ENCODE measurements at places on chromosomes 11 and 22.

GRCh38 chr11:1392111-1392510 lies 2.4 kb downstream of the BRSK2 start:
- DNase-seq: no peak

DNA sequence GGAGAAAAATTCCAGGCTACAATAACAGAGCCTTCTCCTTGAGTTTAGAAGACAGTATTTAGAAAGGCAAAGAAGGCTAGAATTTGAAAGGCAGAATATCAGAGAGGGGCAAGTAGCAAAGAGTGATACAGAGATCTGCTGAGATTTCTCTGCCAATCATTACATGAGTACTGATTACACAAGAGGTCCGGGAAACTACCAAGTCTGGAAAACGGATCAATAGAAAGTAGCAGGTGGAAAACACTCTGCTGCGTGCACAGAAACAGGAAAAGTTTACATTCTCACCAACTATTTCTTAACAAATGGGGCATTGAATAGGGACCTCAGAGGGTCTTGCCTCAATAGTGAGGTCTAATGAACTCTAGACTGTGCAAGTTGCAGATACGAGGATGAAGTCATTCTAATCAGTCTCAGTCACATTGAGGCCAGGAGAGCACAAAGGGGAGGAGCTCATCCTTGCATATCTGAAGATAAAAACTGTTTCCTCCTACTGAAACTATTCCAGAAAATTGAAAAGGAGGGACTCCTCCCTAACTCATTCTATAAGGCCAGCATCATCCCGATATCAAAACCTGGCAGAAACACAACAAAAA lies 1099.2 kb downstream of the LRRC4C start:
- no peak for DNase-seq

DNA sequence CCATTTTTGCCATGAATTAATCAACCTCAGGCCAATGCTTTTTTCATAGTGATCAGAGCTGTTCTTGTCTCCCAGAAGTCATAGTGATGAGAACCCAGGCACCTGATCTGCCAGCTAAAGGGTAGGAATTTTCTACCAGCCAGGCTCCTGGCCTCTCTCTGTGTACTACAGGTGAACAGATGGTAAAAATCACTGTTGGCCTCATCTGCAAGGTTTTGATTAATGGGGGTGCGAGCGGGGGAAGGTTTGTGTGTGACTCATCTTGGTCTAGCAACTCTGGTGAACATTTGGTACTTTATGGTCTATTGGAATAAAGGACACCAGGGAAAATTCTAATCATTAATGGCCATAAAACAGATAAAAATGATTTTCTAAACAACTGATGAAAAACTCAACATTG lies 14.4 kb upstream of the APOL4 start:
- no peak for DNase-seq

DNA sequence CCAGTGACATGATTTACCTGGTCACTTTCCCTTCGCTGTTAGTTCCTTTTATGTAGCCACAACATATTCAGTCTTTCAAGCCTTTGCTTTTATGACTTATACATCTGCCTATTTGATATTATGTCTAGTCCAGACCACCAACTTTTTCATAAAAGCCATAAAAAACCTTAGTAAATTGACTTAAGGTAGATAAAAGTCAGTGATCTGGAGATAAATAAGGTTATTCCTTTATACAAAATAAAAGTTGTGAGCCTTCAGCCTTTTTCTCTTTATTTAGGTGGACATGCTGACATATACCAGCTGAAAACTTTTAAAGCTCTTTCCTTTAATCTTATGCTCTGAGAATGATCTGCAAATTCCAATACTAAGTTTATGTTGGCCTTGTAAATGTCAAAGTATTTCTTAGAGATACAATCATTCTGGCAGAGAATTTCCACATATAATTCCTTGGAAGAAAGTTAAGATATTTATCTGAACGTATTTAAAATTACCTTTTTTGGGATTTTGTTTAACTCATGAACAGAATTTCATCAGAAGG lies 690.4 kb upstream of the CHORDC1 start:
- no peak for DNase-seq

DNA sequence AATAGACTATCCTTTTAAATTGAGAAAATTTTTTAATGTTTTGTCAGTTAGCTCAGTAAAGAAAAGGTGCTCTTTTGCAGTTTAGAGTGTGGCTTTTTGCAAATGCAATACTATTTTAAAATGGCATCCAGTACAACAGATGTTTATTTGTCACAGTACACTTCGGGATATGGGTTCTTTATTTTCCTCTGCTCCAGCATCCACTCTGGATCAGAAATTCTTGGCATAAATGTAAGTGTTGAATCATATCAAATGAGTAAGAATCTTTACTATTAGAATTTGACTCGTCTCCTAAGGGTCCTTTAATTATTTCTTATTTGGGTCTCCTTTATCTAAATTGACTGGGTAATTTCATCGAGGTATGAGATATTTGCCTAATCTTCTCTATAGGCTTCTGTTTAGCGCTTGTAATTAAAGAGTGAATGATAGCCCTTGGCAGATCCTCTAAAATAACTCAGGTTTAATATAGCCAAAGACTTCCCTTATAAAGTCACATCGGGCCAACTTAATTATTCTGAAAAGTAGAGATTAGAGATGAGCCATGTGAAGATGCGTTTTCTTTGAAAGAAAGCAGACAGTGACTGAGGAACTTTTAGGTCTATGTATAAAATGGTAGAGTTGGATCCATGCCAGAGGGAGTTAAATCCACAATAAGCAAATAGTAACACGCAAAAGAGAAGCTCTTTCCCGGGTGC lies 132.7 kb downstream of the CASP12 start:
- DNase-seq: no peak

GRCh38 chr11:103980108-103980507 lies 56.3 kb upstream of the DDI1 start:
- DNase-seq: no peak

- no peak for DNase-seq
These were observed 58.1 kb downstream of the LRP5 start for GRCh38 chr11:68370211-68371111.

- no peak for DNase-seq
These were observed 97.9 kb downstream of the PDHX start for GRCh38 chr11:35014346-35014745.

DNA sequence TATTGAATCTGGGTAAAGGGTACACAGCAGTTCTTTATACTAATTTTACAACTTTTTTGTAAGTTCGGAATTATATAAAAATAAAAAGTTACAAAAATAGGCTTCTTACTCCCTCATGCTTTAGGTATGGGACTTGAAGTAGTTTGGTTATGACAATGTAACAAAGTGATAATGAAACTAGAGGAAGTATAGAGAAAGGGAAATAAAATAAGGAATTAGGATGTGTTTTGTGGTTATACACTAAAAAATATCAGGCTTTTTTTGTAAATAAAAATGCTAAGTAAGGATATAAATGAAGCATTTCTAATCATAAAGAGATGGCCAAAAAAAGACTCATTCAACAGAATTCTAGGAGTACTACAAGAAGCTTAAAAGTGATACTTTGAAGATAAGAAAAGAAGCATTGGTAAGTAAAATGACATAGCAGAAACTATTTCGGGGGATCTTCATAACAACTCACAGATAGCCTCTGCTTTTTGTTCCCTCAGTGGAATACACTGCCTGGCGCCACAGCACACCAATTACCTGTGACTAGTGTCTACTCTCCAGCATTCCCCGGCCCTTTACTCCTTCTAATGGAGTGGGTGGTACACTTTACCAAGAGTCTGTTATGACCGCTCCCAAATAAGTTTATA lies 322.7 kb upstream of the PITPNB start:
- DNase-seq: no peak

- no peak for DNase-seq
These were observed 5.7 kb downstream of the FTH1 start for GRCh38 chr11:61961570-61962212.

GRCh38 chr11:107590460-107591377 lies at the start of gene ELMOD1:
ELMOD1 (plus strand) TSS chr11:107591147; CDS start chr11:107618190, 27,043 bp downstream.
- DNase-seq: no peak

DNA sequence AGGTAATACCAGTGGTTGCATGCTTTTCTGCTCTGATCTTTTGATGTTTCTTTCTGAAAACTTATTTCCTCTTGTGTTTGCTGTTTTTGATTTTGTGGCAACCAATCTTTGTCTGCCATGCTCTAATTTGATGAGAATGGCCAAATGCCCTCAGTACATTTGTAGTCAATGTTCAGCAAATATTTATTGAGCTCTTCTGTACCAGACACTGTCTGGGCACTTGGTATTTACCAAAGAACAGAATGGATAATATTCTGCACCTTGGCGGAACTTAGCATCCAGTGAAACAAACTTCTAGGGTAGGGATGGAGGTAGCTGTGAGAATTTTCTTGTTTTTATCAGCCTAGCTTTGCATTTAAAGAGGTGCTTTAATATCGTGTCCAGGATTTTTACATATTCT lies 19.6 kb downstream of the PPP6R3 start:
- no peak for DNase-seq

DNA sequence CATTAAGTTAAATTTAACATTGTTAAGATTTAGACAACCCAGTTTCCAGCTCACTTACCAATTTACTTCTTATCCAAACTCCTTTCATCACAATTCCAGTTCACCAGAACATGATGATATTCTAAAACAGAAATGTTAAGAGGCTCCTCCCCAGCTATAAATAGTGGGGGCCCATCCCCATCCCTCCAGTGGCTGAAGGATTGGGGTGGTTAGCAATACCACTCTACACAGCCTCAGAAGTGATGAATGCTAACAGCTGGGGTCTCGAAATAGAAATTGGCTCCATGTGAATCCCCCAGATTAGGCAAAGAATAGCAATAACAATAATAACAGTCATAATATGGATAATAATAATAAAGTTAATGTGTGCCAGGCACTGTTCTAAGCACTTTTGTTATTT lies 97.9 kb upstream of the NCAM1 start:
- DNase-seq: no peak

DNA sequence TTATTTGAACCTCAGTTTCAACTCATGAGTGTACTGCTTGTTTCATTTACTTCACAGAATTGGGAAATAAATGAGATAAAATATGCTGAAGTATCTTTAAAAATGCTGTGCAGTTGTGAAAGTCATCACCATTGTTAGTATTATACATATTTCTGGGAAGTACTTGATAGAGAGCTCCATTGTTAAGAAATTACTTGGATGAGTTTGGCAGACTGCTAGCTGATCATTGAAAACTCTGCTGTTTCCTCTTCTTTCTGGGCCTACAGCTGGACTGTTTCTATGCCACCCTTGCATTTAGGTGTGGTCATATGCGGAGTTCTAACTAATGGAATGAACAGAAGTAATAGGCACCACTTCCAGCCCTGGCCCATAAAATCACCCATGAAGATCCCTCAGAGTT lies 10.0 kb downstream of the SIK2 start:
- DNase-seq: no peak

DNA sequence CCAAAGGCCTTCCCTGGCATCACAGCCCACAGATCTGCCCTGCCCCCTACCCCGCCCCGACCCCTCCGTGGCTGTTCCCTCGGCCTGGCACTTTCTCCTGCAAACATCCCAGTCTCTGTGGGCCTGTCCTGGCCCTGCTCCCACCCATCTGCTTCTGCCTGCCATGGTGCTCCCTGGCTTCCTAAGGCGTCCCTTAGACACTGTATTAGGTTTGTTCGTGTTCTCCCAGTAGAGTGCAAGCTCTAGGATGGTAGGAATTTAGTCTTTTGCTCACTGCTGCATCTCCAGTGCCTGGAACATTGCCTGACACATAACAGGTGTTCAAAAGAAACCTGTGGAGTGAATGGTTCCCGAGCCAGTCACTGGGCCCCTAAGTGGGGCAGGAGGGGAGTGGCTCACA lies 69.6 kb upstream of the PITPNB start:
- DNase-seq: no peak

DNA sequence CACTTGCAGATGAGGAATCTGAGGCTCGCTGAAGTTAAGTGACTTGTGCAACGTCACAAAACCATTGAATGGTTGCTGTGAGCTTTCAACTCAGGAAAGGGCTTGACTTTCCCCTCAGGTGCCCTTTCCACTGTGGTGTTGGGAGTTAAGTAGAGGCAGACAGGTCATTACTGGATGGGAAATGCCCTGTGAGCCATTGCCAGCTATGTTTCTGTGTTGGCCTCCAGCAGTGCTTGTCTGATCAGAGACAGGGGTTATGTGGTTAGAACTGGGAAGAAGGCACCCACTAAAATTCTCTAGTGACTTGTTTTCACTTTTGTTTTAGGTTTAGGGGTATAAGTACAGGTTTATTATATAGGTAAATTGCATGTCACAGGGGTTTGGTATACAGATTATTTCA lies 96.6 kb downstream of the FDX1 start:
- no peak for DNase-seq

GRCh38 chr22:33817512-33818127 lies 102.7 kb downstream of the LARGE1 start:
- no peak for DNase-seq

DNA sequence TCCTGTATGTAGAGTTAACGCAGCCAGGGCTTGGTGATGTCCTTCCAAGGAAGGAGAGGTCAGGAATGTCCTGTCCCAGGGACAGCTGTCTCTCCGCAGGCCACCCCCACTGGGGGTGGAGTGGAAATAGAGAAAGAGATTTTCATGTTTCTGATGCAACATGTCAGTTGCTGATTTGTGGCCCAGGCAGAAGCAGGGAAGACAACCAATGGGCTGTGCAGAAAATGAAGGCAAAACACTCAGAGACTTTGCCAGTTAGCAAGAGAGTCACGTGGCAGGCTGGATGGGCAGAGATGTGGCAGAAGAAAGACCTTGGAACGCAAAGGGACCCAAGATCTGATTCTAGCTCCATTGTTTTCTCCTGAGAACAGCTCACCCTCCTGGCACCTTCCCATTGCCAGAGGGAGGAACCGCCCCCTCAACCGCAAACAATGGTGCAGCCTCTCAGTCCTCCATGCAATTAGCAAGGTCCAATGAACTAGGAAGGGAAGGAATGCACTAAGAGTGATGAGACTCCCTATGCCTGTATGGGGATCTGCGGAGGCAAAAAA lies 71.0 kb downstream of the SYN3 start:
- DNase-seq: no peak

GRCh38 chr11:60566776-60567175 lies 51.6 kb downstream of the MS4A13 start:
- no peak for DNase-seq

- no peak for DNase-seq
These were observed 63.7 kb downstream of the MAML2 start for GRCh38 chr11:96279018-96279895.

DNA sequence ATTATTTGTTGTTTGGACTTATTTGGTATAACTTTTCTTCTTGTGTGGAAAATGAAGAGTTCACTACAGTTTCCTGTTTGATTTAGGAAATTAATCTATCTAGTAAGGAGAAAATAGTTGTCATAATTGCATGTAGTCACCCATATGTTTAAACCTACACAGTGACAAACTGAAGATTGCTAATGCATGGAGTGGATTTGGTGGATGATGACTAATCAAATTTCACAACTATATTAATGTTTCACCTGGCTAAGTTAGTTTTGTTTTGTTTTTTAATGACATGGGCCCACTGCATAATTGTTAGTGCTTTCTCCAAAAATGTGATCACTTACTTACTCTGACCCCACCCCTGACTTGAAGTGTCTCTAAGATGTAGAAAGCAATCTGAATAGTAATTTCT lies 170.6 kb downstream of the DYNC2H1 start:
- DNase-seq: no peak

- DNase-seq: no peak
These were observed 15.7 kb downstream of the SLN start for GRCh38 chr11:107696140-107696539.

Measured in NCI-H748 treated with DMSO at 0.1 percent for 48 hours (cell line).